ENCODE measurements at places on chromosomes 3 and 15. TPM values are rescaled to one million over a fixed set of nuclear protein-coding genes. Genes with fewer than 3 reads are reported as not detected.
A peak's percentile ranks its signal among the peaks of the same experiment; 100 is the strongest.

The NRG4 gene
- 0.71 TPM for total RNA-seq

The NMB gene
- 16.6 TPM for total RNA-seq

The DNASE1L3 gene
- total RNA-seq: not detected

The PGBD4 gene
- total RNA-seq: 1.3 TPM

The NDN gene
- total RNA-seq: not detected

The MYZAP gene
- total RNA-seq: 5.1 TPM

The HDAC11 gene
- total RNA-seq: 11.8 TPM

The DAG1 gene
- total RNA-seq: 226 TPM

The IGSF10 gene
- total RNA-seq: 0.24 TPM

The RLBP1 gene
- total RNA-seq: not detected

The C3orf70 gene
- 0.12 TPM for total RNA-seq

DNA sequence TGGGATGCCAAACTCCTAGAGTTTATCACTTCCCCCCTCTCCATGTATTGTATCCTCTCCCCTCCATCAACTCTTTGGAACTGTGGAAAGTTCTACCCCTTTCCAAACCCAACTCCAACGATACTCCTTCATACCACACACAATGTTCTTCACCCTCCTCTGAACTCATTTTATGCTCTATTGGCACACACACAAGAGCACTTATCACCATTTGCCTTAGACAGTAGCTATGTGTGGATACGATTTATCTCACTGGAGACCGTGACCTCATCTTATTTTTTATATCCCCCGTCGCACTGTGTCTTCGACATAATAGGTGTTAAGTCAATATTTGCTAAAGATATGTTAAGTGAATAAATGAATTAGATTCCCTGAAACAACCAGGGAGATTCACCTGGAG, 316.5 kb upstream of the PROK2 start:
- peaks cover 68% of the 10 kb centered on the region for H3K27me3 ChIP-seq
- H3K36me3 ChIP-seq: no peaks in the 10 kb centered on the region
- H3K4me1 ChIP-seq: peaks cover 29% of the 10 kb centered on the region
- no peak for DNase-seq
- no peak overlapping the region for H3K27ac ChIP-seq
- no peak overlapping the region for H3K4me3 ChIP-seq

- H3K4me3 ChIP-seq: no peak overlapping the region
- H3K27ac ChIP-seq: no peak overlapping the region
- no peaks in the 10 kb centered on the region for H3K27me3 ChIP-seq
- peaks cover 8% of the 10 kb centered on the region for H3K4me1 ChIP-seq
- H3K36me3 ChIP-seq: no peaks in the 10 kb centered on the region
These were observed 2.4 kb upstream of the PPP1R14D start for GRCh38 chr15:40830884-40831283.

DNA sequence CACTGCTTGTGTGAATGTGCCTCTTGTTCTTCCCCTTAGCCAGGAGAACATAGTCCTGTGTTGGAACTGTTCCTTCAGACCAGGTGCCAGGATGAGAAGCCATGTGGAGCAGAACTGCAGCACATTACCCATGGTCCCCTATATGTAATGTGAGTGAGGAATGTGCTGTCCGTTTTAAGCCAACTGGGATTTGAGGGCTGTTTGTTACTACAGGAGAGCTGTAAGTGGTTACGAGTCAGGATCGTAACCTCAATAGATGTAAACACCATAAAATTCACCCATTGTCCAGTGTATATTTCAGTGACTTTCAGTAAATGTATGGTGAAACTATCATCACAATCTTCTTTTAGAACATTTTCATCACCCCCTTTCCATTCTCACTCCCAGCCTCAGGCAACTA, 10.1 kb upstream of the SCAP start:
- no peak overlapping the region for H3K27ac ChIP-seq
- H3K27me3 ChIP-seq: no peaks in the 10 kb centered on the region

- no peak overlapping the region for H3K4me3 ChIP-seq
- peaks cover 6% of the 10 kb centered on the region for H3K36me3 ChIP-seq
- peaks cover 27% of the 10 kb centered on the region for H3K27me3 ChIP-seq
- H3K27ac ChIP-seq: no peak overlapping the region
- no peak for DNase-seq
- peaks cover 7% of the 10 kb centered on the region for H3K4me1 ChIP-seq
These were observed 4.2 kb upstream of the CHL1 start for GRCh38 chr3:192215-192929.

DNA sequence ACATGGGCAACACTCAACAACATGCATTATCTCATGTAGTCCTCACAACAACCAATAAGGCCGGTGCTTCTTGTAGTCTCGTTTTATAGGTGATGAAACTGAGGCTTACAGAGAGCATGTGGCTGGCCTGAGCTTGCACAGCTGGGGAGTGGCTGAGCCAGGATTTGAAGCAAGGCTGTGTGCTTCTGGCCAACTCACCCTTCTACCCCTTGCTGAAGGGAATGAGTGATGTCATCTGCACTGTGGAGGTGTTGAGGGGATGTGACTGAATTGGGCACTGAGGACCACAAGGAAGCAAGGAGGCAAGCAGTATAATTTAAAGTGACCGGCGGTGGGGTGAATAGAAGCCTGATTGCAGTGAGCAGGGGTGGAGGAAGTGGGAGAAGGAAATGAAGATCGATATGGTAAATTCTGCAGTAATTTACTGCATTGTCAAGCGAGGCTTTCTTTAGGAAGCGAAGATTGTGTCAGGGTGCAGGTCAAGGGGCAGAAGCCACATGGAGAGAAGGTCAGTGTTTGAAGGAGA, 62.3 kb downstream of the MINAR1 start:
- H3K4me3 ChIP-seq: no peak overlapping the region
- H3K4me1 ChIP-seq: no peaks in the 10 kb centered on the region
- no peak for DNase-seq
- no peaks in the 10 kb centered on the region for H3K36me3 ChIP-seq
- no peak overlapping the region for H3K27ac ChIP-seq
- H3K27me3 ChIP-seq: peaks cover 58% of the 10 kb centered on the region

GRCh38 chr15:65028338-65028737, 1.1 kb downstream of the MTFMT start:
- peaks cover 13% of the 10 kb centered on the region for H3K27me3 ChIP-seq
- peaks cover 16% of the 10 kb centered on the region for H3K4me1 ChIP-seq
- DNase-seq: no peak

GRCh38 chr3:106943071-106943470, 434.2 kb upstream of the CCDC54 start:
- no peak for DNase-seq
- no peak overlapping the region for H3K4me3 ChIP-seq
- no peaks in the 10 kb centered on the region for H3K4me1 ChIP-seq
- no peak overlapping the region for H3K27ac ChIP-seq
- H3K27me3 ChIP-seq: no peaks in the 10 kb centered on the region

DNA sequence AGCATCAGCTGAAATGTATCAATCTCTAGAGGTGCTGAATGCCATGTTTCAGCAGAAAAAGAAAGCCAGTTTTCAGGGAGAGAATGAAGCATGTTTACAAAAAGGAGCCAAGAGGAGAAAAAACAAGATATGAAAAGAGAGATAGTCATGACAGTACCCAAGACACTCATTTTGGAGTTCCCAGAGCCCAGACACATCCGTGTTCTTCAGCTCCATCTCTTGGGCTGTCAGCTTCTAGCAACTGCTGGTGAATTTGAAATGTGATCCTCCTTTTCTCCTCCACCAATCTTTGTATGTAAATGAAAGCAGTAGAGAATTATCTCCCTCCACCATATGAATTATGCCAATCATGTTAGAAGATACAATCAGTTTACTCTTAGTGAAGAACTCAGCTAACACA, 93.0 kb upstream of the SLC25A36 start:
- no peak for DNase-seq
- no peaks in the 10 kb centered on the region for H3K36me3 ChIP-seq
- H3K4me1 ChIP-seq: no peaks in the 10 kb centered on the region
- no peak overlapping the region for H3K4me3 ChIP-seq
- no peak overlapping the region for H3K27ac ChIP-seq

DNA sequence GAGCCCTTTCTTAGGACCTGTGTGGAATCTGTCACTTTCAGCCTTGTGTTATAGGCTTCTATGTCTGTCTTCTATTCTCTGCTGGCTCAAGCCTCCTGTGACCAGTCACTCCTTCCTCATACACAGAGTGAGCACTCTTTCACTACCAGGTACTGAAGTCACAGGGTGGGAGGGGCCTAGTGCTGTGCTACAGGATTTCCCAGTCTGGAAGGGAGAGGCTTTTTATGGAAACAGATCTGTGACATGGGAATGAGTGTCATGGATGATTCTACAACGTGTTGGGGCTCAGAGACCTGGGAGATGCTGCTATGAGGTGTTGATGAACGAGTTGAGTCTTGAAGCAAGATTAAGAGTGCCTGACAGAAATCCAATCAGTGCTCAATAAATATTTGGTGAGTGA, 100.5 kb downstream of the PDCD6IP start:
- H3K4me3 ChIP-seq: no peak overlapping the region
- no peaks in the 10 kb centered on the region for H3K36me3 ChIP-seq
- no peaks in the 10 kb centered on the region for H3K4me1 ChIP-seq
- H3K27me3 ChIP-seq: no peaks in the 10 kb centered on the region
- H3K27ac ChIP-seq: no peak overlapping the region

GRCh38 chr3:83002869-83003445, 1241.5 kb upstream of the GBE1 start:
- no peaks in the 10 kb centered on the region for H3K36me3 ChIP-seq
- H3K4me3 ChIP-seq: no peak overlapping the region
- no peak for DNase-seq
- no peaks in the 10 kb centered on the region for H3K27me3 ChIP-seq
- no peak overlapping the region for H3K27ac ChIP-seq

- H3K27me3 ChIP-seq: peaks cover 13% of the 10 kb centered on the region
- H3K4me3 ChIP-seq: no peak overlapping the region
- no peaks in the 10 kb centered on the region for H3K4me1 ChIP-seq
- no peaks in the 10 kb centered on the region for H3K36me3 ChIP-seq
- no peak for DNase-seq
These were observed 178.6 kb upstream of the TRIM42 start for GRCh38 chr3:140499114-140499757.

DNA sequence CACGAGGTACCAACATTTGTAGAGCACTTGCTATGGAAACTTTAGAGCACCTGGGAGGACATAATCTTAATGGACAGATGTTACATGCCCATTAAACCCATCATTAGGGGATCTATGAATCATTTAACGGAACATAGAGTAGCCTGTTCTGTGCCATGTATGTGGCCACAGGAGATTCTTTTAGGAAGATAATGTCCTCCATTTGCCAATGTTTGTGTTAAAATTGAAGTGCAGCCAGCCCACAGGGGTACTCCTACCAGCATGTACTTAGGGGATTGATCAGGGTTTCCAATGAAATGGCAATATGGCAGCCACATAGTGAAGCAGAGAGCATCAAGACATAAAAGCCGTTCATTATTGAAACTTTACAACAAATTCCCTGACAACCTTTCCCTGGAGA, 70.7 kb downstream of the TNIK start:
- no peaks in the 10 kb centered on the region for H3K36me3 ChIP-seq
- no peaks in the 10 kb centered on the region for H3K27me3 ChIP-seq
- no peak overlapping the region for H3K4me3 ChIP-seq

DNA sequence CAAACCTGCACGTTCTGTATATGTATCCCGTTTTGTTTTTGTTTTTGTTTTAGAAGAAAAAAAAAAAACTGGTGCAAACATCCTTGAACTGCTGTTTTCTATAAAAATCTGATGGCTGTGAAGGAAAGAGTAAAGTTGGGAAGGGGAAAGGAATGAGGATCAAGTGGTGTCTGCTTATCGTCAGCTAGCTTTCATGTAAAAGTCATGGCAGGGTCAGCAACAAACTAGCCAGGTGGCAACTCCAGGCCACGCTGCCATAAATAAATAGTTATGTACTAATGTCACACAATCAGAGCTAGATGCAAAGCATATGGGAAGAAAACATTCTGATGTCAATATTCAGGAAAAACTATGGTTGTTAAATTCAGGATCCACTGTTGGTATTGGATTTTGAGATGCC, 2.3 kb upstream of the CDIN1 start:
- peaks cover 16% of the 10 kb centered on the region for H3K36me3 ChIP-seq
- H3K27me3 ChIP-seq: no peaks in the 10 kb centered on the region
- no peaks in the 10 kb centered on the region for H3K4me1 ChIP-seq
- no peak overlapping the region for H3K27ac ChIP-seq
- DNase-seq: no peak

DNA sequence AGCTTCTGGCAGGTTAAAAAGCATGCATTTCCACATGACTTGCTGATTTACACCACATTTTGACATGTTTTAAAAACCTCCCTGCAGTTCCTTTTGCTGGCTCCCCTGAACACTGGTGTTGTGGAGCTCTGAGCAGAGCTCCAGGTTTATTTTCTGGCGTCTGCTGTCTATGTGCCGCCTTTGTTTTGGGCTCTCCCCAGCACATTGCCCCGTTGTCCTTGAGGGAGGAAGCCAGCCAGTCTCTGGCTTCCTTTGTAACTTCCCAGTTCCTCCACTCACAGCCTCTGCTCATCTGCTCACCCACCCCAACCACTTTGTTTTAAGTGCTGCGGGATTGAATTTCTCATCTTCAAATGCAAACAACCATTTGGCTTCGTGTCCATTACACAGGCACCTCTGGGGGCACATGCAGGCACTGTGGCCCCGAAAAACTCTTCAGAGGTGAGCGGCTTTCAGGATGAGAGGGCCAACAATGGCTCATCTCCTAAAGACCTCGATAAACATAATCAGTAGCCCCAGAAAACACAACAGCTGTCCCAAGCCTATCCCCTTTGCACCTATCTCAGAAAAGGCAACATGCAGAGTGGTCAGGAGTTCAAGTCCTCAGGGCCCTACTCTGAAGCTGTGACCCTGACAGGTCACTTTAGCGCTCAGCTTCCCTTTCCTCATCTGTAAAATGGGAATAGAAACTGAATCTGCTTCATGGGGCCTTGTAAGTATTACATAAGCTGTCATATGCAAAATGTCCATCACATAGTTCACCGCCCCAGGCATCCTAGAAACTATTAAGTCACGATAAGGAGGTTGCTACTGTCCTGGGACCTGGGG, 1.3 kb upstream of the MEF2A start:
- peak overlapping the region; percentile 56 for H3K27ac ChIP-seq
- H3K27me3 ChIP-seq: peaks cover 41% of the 10 kb centered on the region
- no peak for DNase-seq
- peaks cover 16% of the 10 kb centered on the region for H3K4me1 ChIP-seq
- H3K4me3 ChIP-seq: peak overlapping the region; percentile 93

- H3K36me3 ChIP-seq: no peaks in the 10 kb centered on the region
- peaks cover 49% of the 10 kb centered on the region for H3K4me1 ChIP-seq
- DNase-seq: no peak
- no peaks in the 10 kb centered on the region for H3K27me3 ChIP-seq
- H3K4me3 ChIP-seq: no peak overlapping the region
These were observed 30.1 kb upstream of the TIMP4 start for GRCh38 chr3:12188681-12189287.

- H3K4me3 ChIP-seq: no peak overlapping the region
- H3K27ac ChIP-seq: no peak overlapping the region
- H3K4me1 ChIP-seq: no peaks in the 10 kb centered on the region
- H3K27me3 ChIP-seq: peaks cover 87% of the 10 kb centered on the region
- H3K36me3 ChIP-seq: no peaks in the 10 kb centered on the region
These were observed 227.1 kb downstream of the RPLP1 start for GRCh38 chr15:69679623-69680228.

GRCh38 chr3:156770699-156771414, 55.3 kb upstream of the LEKR1 start:
- no peak for DNase-seq

- no peaks in the 10 kb centered on the region for H3K36me3 ChIP-seq
- H3K27ac ChIP-seq: peak overlapping the region; percentile 16
- H3K4me3 ChIP-seq: no peak overlapping the region
- no peak for DNase-seq
These were observed 491.6 kb upstream of the NECTIN3 start for GRCh38 chr3:110579840-110580550.
